ENCODE measurements at places on chromosomes 1 and 21.

DNA sequence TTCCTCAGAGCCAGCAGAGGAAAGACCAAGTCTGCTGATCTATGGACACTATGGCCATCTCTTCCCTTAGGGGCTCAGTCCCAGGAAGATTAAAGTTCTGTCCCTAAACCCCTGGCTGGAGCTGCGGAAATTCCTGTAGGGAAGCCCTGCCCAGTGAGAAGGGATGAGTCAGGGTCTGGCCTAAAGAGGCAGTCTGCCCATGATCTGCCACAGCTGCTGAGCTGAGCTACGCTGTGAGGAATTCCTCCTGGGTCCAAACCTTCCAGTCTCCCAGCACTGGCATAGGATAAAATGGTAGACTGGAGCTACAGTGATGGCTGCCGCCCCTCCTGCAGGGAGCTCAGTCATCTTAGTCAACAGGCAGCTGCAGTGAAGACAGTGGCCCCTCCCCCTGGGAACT lies 213.7 kb downstream of the BRINP2 start:
- no peak for DNase-seq

GRCh38 chr1:78090472-78091133 lies 44.8 kb downstream of the GIPC2 start:
- DNase-seq, result no peak

- peak; percentile 62 for DNase-seq
These were observed at the start of gene PM20D1 for GRCh38 chr1:205849619-205850355. Gene PM20D1 (minus strand): TSS chr1:205850132. CDS start chr1:205850072, 60 bp downstream.

- DNase-seq, result no peak
These were observed 22.5 kb downstream of the ASTN1 start for GRCh38 chr1:177142010-177142409.

DNA sequence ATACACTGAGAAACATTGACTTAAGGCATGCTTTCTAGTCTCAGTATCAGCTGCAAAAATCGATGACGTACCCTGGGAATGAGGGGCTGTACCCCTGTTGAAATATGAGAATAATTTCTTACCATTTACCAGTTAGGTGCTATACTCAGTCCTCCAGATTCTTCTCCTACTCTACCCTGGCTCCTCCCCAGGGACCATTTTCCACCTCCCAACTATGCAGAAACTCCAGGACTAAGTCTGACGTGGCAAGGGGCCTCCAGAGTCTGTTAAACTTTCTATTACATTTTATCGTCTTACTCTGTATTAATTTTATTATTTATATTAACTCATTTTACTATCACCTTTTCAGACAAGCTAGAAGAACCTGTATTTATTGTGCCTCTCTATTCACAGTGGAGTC lies 124.3 kb downstream of the CYYR1 start:
- no peak for DNase-seq

GRCh38 chr21:19340303-19340702 lies 936.7 kb upstream of the TMPRSS15 start:
- DNase-seq, result no peak

DNA sequence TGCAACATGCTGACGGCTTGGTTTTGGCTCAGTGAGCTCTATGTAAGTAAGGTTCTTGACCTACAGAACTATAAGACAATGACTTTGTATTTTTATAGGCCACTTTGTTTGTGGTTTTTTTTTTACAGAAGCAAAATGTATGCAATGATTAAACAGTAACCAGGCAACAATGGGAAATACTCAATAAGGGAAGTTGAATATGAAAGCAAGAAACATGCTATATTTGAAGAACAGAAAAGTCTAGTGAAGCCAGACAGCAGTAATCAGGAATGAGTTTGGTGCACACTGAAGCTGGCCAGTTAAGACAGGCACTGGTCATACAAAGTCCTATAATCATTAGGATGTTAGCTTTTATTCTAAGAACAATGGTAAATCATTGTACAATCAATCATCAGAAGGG lies 1926.8 kb downstream of the NCAM2 start:
- no peak for DNase-seq

DNA sequence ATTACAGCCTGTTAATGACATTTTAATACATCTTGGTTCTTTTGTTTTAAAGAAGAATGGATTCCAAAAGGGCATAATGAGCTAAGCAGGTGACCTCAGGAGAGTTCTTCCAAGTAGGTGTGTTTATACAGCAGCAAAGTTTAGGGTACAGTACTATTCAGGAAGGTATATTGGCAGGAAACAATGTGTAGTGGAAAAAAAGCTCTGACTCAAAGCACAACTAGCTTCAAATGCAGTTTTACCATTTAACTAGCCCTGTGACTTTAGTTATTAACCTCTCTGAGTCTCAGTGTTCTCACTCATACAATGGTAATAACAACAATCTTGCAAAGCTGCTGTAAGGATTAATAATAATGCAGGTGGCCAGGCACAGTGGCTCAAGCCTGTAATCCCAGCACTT lies 29.9 kb downstream of the FAF1 start:
- no peak for DNase-seq

GRCh38 chr1:174039027-174039426 lies 16.9 kb upstream of the RC3H1 start:
- no peak for DNase-seq

DNA sequence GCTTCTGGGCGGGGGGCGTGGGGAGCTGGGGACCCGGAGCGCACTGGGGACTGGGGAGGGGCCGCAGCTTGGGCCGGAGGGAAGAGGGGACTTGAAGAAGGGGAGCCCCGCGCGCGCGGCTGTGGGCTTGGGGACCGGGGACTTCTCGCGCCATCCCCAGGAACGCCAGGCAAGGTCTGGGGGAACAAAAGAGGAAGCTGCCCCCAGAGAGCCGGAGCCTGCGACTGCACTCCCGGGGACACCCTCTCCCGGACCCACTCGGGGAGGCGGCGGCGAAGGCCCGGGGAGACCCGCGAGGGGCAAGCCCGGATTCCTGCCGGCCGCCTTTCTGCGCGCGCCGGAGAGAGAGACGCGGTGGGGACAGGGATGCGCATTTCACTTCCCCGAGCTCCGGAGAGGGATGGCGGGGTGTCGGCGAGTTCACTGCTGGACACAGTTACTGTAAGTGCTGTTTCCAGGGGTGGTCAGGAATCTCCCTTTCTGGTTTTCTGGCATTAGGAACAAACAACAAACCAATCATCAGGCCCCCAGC lies 732 bp downstream of the ABCG1 start:
- no peak for DNase-seq

DNA sequence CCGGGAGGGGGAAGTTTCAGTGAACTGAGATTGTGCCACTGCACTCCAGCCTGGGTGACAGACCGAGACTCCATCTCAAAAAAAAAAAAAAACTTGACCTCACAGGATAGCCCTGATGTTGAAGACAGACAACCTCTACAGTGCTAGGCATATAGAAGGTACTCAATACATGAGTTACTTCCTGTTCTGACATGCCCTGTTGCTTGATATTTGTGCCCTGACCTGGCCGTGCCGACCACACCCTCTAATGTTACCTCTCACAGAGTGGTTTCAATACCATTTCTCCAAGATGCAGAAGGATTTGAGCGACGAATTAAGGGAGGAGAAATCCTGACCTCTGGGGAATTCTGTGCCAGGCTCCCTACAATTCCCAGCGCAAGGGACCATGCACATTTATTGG lies 5.2 kb downstream of the PTAFR start:
- DNase-seq, result no peak

GRCh38 chr1:21936366-21937031 lies 611 bp downstream of the HSPG2 start:
- DNase-seq, result no peak

DNA sequence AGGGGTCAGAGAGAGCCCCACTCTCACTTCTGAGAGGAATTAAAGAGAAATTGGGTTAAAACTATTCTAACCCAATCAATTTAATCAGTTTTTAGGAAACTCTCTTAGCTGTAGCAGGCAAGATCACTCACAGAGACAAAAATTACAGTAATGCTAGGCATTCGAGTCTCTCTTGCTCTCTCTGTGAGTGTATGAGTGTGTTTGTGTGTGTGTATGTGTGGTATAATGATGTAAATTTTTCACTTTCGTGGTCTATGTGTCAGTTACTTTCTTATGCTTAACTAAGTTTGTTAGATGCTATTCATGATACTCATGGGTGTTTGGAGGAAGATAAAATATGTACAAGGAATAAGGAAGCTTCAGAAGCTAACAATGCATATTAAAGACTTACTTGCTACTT lies 131.3 kb downstream of the FASLG start:
- no peak for DNase-seq

DNA sequence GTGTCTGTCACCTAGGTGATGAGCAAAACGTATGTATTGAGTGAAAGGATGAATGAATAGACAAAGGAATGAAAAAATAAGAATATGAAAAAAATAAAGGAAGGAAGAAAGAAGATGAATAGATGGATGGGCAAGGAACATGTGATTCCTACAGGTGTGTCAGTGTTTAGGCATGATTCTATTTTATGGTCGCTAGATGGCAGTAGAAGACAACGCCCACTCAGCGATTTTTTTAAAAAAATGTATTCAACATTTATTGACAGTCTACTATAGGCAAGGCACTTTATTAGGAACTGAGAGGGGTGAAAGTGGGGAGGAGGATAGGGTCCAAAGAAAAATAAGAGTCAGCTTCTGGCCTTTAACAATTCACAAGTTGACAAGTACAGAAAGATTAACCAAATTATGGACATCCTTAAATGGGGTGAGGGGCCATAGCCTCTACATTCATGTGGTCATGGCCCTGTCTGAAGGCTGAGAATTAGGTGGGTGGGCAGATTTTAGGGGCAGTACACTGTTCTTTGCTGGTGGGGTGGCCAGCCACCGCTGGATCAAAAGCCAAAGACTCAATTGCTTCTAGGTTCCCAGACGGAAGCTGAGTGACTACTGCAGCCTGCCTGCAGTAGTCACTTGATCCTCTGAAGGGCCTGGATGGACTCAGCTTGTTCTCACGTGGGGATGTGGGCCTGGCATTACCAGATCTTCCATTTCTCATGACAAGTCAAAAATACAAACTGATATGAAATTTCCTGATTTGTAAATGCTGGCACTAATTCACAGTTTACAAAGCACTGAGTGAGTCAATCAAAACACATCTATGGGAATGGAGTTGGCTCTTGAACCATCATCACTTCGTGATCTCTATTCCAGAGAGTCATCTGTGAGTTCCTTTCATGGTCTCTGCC lies 83.9 kb downstream of the FASLG start:
- no peak for DNase-seq

DNA sequence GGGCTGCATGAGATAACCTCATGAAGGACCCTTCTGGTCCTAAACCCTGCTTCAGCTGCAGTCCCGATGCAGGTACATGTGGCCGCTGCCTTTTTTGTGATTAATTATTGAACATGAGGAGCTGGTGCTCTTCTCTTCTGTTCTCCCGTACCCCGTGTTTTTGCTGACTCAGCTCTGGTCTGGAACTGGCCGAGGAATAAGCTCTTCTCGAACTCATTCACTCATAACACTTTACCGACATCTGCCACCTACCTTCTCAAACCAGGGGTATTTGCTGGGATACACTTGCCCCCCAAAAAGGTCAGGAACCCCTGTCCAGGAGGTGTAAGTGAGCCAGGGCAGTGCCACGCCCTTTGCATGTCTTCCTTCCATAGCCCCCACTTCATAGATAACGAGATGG lies 31.8 kb downstream of the KCNQ4 start:
- DNase-seq, result no peak

GRCh38 chr1:36411674-36412648 lies 14.3 kb upstream of the LSM10 start:
- no peak for DNase-seq

DNA sequence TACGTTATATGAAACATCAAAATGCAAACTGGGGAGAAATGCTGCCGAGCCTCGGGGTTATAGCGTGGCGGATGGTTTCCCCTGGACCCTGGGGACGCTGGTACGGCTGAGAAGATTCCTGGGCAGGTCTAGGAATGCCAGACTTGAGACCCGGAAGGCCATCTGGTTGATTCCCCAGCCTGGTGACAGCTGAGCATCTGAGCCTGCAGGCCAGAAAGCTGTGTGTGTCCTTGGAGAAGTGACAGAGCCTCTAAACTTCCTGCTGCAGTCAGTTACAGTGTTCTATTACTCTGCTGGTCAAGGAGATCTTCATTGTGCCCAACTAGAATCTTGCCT lies 2.3 kb downstream of the VASH2 start:
- DNase-seq, result no peak

GRCh38 chr1:53617851-53618499 lies 121.0 kb downstream of the GLIS1 start:
- no peak for DNase-seq

DNA sequence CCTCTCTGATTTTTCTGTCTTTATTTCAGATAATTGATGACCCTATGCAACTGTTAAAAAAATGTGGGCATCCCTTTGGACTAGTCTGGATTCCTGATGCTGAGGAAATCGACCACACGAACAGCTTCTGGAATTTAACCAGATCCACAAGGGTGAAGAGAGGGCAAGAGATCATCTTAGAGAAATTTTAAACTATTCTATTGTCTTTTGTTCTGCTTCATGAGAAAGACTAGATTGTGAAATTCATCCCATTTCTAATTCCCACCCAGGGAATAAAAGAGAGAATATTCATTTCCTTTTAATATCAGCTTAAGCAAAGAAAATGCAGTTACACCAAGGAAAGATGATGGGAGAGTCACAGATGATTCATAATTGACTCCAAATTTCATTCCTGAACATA lies 71.8 kb downstream of the DUSP10 start:
- no peak for DNase-seq

DNA sequence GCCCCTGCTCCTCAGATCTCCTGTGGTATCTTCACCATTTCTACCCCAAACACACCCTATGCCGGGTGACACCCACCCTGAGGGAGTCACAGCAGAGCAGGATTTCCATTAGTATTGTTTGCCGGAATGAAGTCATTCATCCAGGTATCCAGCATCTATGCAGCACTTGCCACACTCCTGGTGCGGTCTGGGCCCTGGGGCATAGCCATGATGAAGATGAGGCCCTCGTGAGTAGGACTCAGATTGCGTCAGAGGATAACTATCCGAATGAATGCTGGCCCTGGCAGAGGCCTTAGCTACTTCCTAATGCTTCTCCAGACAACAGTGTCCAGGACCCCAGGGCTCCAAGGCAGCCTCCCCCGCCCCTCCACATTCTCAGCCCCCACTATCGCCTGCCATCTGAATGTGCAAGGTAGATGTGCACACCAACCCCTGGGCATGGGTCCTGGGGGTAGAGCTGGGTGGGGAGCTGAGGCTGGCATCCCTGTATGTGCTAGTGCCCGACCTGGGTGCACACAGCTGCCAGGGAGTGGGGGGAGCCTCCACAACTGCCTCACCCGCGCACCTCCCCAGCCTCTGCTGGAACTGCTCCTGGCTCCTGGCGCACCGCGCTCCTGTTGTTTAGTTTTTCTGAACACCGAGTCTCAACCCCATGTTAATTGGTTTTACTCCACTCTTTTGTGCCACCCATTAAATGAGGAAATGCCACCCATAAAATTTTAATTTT lies 25.5 kb upstream of the ZC3H12A start:
- no peak for DNase-seq

GRCh38 chr1:166165661-166166328 lies 1.0 kb downstream of the FAM78B start:
- DNase-seq, result no peak

GRCh38 chr1:8182034-8182761 lies 135.7 kb upstream of the SLC45A1 start:
- DNase-seq, result no peak

DNA sequence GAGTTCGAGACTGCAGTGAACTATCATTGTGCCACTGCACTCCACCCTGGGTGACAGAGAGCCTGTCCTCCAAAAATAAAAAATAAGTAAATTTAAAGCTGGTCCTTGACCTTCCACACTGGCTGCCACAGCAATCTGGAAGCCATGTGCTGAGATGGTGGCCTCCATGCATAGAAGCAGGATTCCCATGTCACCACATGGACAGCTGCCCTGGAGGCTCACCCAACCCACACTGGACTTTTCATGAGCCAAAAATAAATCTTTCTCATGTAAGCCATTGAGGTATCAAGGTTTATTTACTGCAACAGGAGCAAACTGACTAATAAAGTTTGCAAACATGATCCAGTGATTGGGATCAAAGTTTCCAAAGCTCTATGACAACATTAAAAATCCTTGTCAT lies 88.5 kb downstream of the SETD4 start:
- DNase-seq, result no peak
